ENCODE measurements at places on chromosomes 5 and 9.

DNA sequence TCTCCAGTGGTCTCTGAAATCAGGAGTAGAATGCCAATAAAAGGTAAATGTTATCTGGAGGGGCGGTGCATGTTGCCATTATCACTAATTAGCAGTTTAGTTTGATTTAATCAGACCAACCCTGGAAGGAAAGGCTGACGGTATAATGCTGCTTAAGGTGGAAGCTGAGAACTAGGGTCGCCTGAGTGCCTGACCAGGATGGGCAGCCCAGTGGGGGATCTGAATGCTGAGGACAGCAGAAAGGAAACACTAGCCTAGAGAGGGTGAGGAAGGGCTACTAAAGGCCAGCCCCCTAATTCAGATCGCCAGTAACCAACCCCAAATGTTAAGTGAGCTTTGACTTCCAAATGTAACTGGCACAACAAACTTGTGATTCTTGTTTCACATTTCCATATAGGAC lies 172.2 kb downstream of the APBA1 start:
- DNase-seq = no peak

DNA sequence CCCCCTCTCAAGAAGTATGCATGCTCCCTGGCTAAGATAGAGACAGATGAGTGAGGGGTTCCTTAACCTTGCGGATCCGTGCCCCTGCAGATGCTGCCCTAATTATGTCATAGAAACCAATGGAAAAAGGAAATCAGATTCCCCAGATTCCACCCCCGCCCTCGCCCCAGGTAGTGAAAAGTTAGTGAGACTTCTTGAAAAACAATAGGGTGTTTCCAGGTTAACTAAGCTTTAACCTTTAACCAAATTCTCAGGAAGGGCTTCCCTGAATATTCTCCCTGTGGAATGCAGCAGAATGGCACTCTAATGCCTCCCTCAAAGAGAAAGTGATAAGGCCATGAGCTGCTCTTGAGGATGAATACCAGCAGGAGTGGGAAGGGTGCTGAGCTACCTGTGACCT lies 116.0 kb upstream of the RANBP3L start:
- no peak for DNase-seq

DNA sequence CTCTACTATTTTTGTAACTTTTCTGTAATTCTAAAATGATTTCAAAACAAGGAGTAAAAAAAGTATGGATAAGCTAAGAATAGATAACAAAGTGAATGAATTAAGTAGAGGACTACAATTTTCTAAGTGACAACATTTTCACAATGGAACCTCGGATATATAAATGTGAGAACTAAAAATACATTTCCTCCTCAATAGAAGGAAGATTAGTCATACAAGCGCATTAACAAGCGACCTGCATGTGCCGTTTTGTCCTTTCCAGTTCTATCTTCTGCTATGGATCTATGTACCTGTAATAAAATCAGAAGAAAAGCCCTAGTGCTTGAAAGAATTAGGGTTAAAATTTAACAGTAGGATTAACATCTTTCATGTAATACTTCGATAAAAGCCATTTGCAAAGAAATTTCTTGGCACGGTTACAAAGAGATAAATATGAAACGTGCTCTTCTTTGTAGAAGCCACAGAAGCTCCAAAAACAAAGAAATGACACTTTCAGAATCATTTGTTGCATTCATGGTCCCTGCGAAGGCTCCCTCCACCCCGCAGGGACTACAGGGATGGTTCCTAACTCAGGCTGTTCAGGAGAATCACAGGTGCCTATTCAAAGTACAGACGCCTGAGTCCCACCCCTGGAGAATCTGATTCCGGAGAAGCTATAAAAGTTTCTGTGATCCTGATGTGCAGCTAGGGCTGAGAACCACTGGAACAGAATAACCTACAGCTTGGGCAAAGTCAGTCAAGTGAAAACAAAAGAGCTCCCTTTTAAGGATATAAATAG lies 216.6 kb upstream of the EFNA5 start:
- DNase-seq = no peak

GRCh38 chr5:112649882-112650281 lies 87.8 kb upstream of the APC start:
- no peak for DNase-seq

GRCh38 chr9:34898846-34899245 lies 59.2 kb upstream of the PHF24 start:
- no peak for DNase-seq

- no peak for DNase-seq
Measured at GRCh38 chr5:173734716-173735115, 118.3 kb upstream of the BOD1 start.

DNA sequence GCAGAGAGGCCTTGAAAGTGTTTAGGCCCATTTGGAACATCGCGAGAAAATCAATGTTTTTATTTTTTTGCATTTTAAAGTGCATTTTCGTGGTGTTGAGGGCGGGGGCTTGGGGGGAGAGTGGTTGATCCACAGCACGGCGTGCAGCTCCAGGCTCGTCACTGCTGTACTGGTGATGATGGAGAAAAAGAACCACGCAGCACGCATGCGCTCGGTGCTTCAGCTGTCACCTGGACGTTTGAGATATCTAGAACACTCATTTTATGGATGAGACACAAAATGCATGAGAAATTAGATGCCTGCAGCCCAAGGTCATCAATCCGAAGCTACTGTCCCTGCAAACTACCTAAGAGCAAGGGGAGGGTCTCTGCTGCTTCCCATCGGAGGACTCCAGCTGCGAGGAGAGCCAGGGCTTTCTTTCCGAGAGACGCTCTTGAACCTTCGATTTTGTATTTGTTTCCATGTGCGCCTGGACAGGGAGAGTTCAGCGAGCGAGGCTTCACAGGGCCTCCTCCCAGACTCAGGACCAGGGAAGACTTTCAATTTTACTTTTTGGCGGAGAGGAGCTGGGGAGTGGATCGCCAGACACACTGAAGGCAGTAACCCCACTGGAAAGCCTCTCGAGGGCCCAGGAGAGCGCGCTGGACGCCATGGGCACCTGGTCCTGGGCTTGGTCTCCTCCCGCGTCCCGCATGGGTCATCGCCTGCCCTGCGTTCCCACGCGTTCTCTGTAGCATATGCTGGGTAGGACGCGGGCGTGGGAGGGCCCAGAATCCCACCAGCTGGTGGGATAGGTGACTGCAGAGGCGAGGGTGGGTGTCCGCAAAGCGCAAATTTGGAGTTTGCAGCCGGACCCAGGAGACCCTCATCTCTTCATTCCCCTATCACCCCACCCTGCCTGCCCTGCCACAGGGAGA lies 2.5 kb downstream of the DMRT2 start:
- DNase-seq = no peak

Measured in GM23248 (cell line).